ENCODE measurements at places on chromosomes 4 and X.
A peak's percentile ranks its signal among the peaks of the same experiment; 100 is the strongest.

GRCh38 chr4:19700992-19701391 lies 550.7 kb upstream of the SLIT2 start:
- no peak for DNase-seq

GRCh38 chr4:151199319-151200190 lies 77.4 kb upstream of the PRSS48 start:
- DNase-seq, result no peak

- DNase-seq, result no peak
Observed at GRCh38 chrX:131273011-131273410, 16.1 kb downstream of the IGSF1 start.

DNA sequence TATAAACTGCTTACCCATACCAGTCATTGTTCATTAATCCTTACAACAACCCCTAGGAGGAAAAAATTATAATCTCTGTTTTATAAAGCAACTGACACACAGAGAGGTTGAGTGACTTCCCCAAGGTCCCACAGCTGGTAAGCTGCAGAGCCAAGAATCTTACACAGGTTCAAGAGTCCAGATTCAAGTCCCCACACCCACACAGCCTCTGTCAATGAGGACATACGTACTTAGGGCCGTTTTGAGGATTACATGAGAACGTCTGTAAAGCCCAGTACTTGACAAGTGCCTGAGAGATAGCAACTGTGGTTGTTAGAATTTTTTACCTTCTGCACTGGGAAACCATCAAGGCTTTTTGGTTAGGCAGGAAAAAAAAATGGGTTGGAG lies 556 bp upstream of the SLC25A43 start:
- no peak for DNase-seq

- no peak for DNase-seq
Observed at GRCh38 chrX:542179-542578, 88.4 kb upstream of the SHOX start.

DNA sequence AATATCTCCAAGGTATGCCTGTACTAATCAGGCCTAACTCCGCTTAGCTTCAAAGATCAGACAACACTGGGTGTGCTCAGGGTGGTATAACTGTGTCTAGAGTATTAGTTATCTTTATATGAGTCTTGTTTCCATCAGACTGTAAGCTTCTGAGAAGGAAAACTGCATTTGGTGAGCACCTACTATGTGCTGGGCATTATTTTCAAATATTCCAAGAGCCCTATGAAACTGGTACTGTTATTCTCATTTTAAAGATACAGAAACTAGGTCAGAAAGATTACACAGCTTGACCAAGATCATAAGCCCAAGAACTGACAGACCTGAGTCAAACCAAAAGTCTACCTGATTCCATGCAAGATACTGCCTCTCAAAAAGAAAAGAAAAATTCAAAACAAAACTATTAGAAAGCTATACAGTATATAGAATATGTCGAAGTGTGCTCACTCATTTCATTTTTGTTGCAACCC lies 44.4 kb downstream of the LRBA start:
- no peak for DNase-seq

DNA sequence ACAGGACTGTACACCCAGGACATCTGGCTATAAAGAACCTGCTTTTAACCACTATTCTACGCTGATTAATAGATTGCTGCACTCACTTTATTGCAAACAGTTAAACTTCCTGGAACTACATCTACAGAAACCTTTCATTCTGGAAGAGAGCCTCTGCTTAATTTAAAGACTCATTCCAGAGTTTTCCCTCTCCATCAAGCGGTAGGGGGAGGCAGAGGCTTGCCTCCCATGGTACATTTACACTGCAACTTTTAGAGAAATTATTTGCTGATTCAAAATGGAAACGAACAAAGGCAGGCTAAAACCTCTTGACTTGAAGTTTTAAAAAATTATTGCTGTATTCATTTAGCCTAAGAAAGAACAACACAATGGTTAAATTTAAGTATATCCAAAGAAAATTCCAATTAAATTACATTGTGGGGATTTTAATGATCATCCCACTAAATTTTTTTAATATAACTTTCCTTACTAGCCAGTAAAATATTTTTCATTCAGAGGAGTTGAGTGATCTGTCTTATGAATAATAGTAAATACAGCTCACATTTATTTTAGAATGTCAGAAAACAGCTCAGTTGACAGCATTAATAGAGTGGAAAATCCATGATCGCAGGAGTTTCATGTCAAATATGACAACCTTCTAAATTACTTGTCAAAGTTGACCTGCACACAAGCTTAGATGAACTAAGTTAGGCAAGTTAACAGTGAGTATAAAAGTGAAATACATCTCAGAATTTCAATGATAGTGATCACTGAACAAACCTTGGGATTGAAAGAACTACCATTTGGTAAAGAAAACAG lies 46.3 kb upstream of the PCDH10 start:
- DNase-seq, result no peak

- no peak for DNase-seq
Observed at GRCh38 chrX:131827935-131828334, 195.2 kb upstream of the STK26 start.

GRCh38 chrX:107470198-107470597 lies 20.7 kb downstream of the FRMPD3 start:
- DNase-seq, result no peak

- DNase-seq, result no peak
Observed at GRCh38 chr4:89379511-89380044, 72.0 kb upstream of the GPRIN3 start.

- peak; percentile 34 for DNase-seq
Observed at GRCh38 chrX:96314985-96315384, 369.7 kb upstream of the DIAPH2 start.

- DNase-seq, result no peak
Observed at GRCh38 chrX:53723381-53723780, 36.9 kb upstream of the HUWE1 start.

DNA sequence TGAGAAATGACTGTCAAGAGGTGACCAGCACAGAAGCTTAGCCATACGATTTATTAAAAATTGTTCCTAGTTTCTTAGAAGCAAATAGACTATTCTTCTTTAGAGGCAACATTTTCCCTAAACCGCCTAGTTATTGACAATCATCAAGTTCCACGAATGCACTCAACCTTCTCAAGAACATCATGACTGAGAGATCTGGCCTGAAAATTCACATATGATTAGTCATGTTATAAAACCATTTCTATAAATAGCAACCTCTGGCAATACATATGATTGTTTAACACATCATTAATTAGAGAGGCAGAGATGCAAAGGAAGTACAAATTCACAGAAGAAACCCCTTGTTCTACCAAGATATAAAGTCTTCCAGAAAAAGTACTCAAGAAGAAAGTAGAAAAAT lies 6.7 kb downstream of the NUP62CL start:
- no peak for DNase-seq

DNA sequence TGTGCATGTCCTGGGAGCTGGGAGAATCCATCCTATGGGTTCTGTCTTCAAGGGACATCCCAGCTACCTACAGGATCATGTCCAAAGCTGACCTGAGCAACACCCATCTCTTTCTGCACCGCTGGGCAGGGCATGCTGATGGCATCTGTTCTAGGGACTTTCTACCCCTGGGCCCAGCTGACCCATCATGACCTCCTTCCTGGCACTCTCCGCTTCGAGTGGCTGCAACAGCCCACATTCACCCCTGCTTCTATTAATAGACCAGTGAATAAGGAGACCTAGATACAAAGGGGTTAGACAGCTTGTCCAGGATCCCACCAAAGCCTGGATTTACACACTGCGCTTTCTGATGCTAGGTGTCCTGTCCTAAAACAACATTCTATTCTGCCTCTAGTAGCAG lies 44.6 kb upstream of the GPR173 start:
- DNase-seq, result no peak

GRCh38 chrX:12174358-12174757 lies 36.1 kb downstream of the FRMPD4 start:
- no peak for DNase-seq

DNA sequence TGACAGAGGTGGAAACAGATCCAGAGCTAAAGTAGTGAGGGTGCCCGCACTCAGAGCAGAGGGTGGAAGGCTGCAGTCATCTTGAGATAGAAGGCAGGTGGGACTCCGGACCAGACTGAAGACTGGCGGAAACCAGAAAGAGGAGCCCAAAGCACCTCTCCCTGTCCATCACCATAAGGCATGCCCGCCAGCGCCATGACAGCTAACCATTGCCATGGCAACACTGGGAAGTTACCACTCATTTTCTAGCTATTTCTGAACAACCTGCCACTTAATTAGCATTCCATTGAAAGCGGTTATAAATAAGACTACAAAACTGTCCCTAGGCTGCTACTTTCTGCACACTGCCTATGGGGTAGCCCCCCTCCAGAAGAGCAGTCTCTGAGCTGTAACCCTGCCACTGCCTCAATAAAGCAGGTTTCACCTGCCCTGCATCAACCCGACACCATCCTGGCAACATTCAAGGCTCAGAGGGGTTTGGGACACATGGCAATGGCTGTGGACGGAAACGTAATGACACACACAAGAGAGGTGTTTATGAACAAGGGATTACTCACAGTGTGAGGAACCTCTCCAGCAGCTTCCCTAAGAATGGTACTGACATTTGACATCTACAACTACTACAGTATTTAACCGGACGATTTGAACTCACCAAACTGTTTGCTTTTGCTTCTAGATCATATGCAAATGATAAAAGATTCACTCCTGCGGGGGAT lies 27.8 kb upstream of the FGFBP2 start:
- no peak for DNase-seq

- no peak for DNase-seq
Observed at GRCh38 chrX:117510453-117510852, 606.2 kb downstream of the KLHL13 start.

DNA sequence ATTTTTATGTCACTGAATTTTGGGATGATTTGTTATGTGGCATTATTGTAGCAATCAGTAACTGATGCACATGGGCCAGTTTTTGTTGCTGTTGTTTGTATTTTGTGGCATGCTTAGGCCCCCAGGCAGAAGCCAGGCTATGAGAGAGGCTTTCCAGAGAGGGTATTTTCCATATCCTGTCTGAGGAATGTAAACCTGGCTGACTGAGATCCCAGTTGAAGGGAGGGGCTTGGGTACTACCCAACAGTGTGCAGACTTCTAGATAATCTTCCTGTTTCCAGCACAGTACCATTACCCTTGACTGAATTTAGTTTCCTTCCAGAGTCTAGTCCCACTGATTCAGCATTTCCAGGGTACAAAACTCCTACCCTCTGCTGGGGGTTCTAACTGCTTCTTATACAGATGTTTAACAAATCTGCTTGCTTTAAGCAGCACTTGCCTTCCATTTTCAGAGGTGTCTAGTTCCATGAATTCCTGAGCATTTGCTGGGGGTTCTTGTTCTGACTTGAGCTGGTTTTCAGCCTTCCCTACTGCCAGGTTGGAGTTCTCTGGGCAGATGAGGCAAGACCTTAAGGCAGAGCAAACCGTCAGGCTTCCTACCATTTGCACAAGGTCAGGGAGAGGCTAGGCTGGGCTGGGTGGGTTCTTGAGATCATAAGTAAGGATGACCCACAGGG lies 104.7 kb upstream of the EGFL6 start:
- no peak for DNase-seq

DNA sequence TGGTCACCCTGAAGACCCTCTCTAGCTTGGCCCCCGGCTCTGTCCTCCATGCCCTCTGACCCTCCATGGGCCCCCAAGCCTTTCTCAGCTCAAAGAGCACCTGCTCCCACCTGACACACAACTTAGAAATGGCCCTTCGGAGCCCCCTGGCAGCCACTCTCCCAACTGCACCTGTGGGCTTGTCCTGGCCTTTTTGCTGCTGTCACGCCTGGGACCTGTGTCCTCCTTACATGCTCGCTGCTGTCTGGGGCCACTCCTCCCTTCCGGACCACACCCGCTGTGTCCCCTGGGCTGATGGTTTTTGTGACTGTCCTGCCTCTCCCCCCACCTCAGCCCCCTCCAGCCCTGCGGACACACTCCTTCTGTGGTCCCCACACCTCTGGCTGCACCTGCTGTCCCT lies 106.2 kb upstream of the AFAP1 start:
- DNase-seq, result no peak

GRCh38 chr4:80101071-80101791 lies 28.2 kb upstream of the ANTXR2 start:
- DNase-seq, result peak; percentile 27

GRCh38 chr4:26174027-26174426 lies 146.8 kb upstream of the RBPJ start:
- DNase-seq, result no peak

- no peak for DNase-seq
Observed at GRCh38 chr4:109721033-109721432, 8.8 kb downstream of the PLA2G12A start.

- DNase-seq, result no peak
Observed at GRCh38 chr4:1495416-1496115, 89.3 kb upstream of the NKX1-1 start.

- DNase-seq, result no peak
Observed at GRCh38 chr4:154953691-154954090, 172.6 kb downstream of the RBM46 start.

DNA sequence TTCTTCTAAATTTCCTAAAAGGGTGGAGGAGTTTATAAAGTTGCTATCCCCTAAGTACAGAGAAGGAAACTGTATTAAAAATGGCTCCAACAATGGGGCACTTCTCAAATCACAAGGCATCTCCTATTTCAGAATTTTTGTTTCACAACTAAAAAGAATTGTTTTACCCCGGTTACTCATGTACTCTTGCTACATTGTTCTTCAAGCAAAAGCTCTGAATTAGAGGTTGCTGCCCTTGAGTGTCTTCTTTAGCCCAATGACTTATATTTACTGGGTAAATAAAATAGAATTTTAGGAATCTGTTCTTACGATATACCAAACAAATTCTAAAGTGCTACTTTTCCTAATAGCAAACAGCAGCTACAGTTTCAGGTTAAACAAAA lies 67.5 kb downstream of the PPEF2 start:
- DNase-seq, result no peak

DNA sequence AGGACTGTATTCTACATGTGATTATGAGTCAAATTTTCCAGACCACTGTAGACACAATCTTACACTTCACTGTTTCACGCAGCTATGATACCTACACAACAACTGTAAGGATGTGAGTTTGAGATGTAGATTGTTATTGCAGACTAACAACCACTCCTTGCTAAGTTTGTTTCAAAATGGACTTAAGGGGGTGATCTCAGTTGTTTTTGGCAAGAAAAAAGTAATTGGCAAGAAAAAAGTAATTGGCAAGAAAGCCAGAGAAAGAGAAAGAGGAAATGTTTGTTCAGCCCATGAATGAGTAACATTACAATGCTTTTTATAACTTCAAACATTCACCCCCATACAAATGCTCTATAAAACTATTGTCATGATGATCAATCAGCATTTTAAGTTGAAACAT lies 466.4 kb downstream of the DMD start:
- no peak for DNase-seq
